Cardiac septum (tissue), 1 donor: ENCODE measurements at places on chromosomes 13 and 19. TPM values are rescaled to one million over a fixed set of nuclear protein-coding genes. Genes with fewer than 3 reads are reported as not detected.

NLRP12 gene
- total RNA-seq: 0.57 TPM

DACH1 gene
- 1.00 TPM for total RNA-seq

ZNF628 gene
- total RNA-seq: 3.4 TPM

HIPK4 gene
- 0.08 TPM for total RNA-seq

NCAN gene
- total RNA-seq: not detected

ELF1 gene
- 36.6 TPM for total RNA-seq

ZNF471 gene
- 7.2 TPM for total RNA-seq

COX6B2 gene
- total RNA-seq: not detected

PLPPR3 gene
- total RNA-seq: not detected

LRG1 gene
- 0.43 TPM for total RNA-seq

ZNF492 gene
- total RNA-seq: 0.13 TPM

IL12RB1 gene
- 0.35 TPM for total RNA-seq
